ENCODE measurements at places on chromosomes 6 and 20.

GRCh38 chr6:87436435-87436834 is 28.7 kb downstream of the CFAP206 start:
- no peak for DNase-seq

- no peak for DNase-seq
Measured at GRCh38 chr6:23559587-23560343, 566.2 kb upstream of the NRSN1 start.

DNA sequence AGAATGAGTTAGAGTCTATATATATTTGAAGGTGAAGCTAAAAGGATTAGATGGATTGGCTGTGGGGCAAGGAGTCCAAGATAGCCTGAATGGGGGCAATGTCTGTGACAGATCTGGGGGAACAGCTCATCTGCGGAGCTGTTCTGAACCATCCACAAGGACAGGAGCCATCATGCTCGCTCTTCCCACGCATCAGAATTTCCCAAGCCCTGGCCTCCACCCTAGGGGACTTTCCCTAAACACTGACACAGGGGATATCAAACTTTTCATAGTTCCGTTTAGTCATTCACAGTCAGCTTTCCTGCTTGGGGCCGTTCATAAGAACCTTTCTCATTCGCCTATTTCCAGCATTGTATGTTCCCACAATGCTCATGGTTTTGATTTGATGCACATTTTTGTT is 37.6 kb upstream of the CCN6 start:
- DNase-seq, result no peak

GRCh38 chr20:2700913-2701620 is 8.5 kb downstream of the EBF4 start:
- DNase-seq, result no peak

DNA sequence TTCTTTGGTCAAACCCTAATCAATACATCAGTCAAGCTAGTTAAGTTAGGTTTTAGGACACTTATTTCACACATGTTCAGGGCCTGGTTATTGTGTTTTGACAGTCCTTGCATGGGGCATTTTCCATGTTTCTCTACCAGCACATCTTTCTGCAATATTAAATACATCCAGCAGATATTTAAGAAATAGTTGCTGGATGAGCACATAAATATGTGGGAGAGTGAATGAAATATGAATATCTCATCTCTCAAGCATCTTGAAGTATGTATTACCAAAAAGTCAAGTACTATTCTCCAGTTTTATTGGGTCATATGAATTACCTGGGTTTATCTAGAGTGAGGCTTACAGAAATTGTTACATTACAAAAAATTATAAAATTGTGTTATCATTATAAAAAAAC is 621.9 kb upstream of the GJE1 start:
- no peak for DNase-seq

DNA sequence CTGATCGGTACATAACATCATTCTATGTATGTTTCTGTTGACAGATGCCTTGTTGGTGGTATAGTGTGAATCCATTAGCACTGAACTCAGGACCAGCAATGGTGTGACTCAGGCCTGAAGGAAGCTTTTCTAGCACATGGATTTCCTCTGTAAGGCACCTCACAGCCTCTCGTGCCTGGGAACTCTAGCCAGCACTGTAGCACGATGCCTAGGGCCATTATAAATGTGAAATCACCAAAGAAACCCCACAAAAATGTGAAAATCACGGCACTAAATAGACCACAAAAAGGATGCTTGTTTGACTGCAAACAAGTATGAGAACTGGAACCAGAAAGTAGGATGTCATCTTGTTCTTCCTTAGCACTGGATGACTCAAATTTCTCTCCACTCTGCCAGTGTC is 63.7 kb upstream of the NKX2-2 start:
- no peak for DNase-seq
